ENCODE measurements at places on chromosomes 13 and 19.
A peak's percentile ranks its signal among the peaks of the same experiment; 100 is the strongest.

DNA sequence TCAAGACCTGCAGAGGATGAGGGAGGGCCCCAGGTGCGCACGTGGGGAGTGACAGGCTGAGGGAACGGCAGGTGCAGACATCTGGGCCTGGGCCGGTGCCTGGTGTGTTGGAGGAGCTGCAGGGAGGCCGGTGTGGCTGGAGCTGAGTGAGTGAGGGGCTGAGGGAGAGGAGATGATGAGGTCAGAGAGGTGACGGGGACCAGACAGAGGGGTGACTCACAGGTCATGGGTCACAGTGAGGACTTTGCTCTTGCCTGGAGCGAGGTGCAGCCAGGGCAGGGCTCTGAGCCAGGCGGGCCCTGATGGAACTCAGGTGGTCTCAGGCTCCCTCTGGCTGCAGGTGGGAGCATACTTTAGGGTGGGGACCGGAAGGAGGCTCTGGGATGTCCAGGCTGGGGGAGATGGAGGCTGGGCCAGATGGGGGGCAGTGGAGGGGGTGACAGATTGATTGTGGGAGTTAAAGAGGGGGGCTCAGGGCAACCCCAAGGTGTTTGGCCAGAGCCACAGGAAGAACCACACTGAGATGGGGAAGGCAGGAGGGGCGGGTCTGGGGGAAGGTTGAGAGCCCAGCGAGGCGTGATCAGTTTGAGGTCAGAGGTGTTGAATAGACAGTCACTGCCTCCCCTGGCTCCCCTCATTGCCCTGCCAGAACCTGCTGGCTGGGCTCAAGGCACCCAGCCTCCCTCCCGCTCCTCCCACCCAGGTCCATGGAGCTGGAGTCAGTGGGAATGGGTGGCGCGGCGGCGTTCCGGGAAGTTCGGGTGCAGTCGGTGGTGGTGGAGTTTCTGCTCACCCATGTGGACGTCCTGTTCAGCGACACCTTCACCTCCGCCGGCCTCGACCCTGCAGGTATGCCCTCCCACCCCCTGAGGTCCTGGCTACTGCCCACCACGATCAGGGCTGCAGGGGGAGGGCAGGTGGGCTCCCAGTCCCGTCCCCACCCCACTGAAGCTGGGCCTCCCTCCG lies 8.4 kb downstream of the ARHGAP33 start:
- no peak for DNase-seq

GRCh38 chr19:50549927-50550593 lies 18.2 kb downstream of the LRRC4B start:
- DNase-seq, result no peak

DNA sequence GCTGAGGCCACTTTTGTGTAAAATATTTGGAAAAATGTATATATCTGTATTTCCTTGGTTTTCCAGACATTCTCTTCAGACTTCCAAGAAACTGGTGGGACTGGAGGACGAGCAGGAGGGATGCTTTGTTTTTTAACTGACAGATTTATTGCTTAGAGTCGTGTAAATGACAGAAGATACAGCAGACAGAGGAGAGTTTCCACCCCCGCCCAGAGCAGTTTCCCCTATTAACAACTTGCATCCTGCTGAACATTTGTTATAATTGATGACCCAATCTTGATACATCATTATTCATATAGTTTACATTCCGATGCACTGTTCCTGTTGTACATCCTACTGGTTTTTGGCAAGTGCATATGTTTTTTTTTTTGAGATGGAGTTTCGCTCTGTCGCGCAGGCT lies 7.1 kb upstream of the DOCK6 start:
- DNase-seq, result no peak

GRCh38 chr19:48964205-48965039 lies 687 bp upstream of the FTL start:
- peak; percentile 33 for DNase-seq

DNA sequence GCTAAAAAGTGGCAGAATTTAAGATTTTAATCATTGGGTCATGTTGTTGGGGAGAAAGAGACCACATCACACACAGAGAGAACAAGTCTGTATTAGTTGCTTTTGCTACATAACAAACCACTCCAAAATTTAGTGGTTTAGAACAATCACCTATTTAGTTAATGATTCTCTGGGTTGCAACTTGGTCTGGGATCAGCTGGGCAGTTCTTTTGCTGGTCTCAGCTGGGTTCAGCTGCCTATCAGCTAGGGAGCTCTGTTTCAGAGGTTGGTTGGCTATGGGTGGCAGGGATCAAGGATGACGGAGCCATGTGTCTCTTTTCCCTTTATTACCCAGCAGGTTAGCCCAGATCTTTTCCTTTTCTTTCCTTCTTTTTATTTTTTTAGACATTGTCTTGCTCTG lies 8.9 kb downstream of the PINLYP start:
- DNase-seq, result no peak

DNA sequence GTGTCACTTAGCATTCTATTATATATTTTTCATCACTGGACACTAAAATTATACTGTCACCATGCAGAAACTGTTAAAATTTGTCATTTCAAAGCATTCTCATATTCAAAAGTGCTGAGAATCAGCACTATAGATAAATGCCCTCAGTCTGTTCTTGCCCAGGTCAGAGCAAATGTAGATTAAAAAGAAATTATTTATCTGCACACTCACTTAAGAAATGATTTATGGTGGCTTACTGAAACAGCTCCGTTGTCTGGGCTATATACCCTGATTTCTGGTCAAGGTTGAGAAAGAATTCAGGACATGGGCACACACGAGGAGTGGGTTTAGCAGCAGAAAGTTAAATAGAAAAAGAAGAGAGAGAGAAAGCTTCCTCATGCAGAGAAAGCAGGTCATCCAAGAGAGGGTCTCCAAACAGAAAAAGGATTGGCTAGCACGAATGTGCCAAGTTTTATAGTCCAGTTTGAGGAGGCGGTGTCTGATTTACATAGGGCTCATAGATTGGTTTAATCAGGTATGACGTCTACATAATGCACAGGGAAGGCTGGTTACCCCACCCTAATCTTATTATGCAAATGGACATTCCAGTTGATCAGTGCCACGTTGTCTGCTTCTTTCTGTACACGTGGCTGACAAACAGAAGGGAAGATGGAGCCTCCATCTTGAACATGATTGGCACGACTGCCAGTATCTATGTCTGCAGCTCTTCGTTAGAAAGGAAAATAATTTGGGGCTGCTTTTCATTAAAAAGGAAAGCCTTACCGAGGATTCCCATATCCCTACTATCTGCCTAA lies 47.3 kb upstream of the N4BP2L1 start:
- DNase-seq, result no peak

- DNase-seq, result peak; percentile 32
Measured at GRCh38 chr13:20136781-20137703, 23.8 kb downstream of the GJA3 start.

DNA sequence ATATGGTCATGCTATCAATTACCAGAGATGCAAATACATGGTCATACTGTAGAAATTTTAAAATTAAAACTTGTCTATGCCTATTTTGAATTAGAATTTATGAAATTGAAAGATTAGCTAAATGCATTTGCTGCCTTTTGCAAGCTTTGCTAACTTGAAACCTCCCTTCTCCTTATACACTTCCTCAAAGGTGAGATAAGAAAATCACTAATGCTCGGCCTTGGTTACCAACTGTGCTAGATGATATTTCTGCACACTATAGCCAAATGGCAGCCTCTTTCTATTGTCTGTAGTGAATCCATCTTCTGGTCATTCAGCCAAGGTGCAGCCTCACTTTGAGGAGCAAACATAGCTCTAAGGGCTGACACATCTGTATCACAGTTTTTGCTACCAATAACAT lies 31.1 kb upstream of the MYCBP2 start:
- no peak for DNase-seq

DNA sequence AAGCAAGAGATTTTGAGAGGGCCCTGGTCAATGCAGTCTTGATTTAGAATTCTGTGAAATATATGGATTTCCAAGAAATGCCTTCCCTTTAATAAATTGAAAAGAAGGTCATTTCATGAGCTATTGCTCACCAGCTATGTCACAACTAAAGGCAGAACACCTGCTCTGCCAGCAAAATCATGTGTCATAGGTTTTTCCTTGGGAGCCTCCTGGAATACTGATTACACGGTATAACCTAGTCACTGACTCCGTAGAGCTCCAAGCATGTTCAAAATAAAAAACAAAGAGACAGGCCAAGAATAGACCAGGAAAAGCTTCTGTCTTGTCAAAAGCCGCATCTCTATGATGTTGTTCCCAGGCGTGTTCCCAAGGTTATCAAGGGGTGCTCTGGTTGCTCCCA lies 45.5 kb downstream of the HSPH1 start:
- DNase-seq, result no peak

- no peak for DNase-seq
Measured at GRCh38 chr13:89968470-89968869, 1379.0 kb upstream of the MIR17HG start.

DNA sequence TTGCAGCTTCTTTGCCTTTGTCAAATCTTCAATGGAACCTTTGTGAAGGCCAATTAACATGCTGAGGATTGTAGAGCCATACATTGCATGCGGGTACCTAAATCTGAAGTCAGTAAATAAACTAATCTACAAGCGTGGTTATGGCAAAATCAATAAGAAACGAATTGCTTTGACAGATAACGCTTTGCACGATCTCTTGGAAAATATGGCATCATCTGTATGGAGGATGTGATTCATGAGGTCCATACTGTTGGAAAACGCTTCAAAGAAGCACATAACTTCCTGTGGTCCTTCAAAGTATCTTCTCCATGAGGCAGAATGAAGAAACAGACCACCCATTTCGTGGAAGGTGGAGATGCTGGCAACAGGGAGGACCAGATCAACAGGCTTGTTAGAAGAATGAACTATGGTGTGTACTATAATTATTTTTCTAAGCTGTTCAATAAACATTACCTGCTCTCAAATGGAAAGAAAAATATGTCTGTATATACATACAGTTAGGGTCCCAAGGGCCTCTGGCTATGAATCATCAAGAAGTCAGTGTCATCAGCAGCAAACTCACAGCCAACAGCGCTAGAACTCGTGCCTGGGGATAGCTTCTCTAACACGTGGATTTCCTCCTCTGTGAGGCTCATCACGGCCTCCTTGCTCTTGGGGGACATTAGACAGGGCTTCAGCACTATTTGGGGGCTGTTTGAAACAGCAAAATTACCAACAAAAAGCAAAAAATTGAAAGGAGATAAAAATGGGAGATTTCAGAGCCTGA lies 2.9 kb upstream of the CD70 start:
- DNase-seq, result no peak

- no peak for DNase-seq
Measured at GRCh38 chr19:18298601-18299000, 17.2 kb upstream of the JUND start.

GRCh38 chr13:95391362-95391761 lies 90.1 kb upstream of the ABCC4 start:
- DNase-seq, result no peak

- peak; percentile 19 for DNase-seq
Measured at GRCh38 chr13:110593430-110594130, 21.8 kb upstream of the NAXD start.

DNA sequence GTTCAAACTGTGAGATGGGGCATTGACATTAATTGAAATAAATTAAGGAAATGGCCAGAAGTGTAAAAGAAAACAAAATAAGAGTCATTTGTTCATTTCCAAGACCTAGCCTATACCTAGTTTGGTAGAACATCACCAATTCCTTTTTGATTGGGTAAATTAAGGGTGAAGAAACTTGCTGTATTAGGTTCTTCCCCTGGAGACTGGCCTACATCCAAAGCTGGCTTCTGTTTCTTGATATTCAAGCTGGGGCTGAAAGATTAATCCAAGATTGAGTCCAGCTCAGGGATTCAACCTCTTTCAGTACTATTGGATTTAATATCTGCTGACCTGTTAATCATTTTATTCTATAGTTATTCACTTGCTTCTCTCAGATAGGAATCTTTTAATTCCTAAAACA lies 183.2 kb downstream of the GPC6 start:
- no peak for DNase-seq
